ENCODE measurements at places on chromosomes 12 and 14.

DNA sequence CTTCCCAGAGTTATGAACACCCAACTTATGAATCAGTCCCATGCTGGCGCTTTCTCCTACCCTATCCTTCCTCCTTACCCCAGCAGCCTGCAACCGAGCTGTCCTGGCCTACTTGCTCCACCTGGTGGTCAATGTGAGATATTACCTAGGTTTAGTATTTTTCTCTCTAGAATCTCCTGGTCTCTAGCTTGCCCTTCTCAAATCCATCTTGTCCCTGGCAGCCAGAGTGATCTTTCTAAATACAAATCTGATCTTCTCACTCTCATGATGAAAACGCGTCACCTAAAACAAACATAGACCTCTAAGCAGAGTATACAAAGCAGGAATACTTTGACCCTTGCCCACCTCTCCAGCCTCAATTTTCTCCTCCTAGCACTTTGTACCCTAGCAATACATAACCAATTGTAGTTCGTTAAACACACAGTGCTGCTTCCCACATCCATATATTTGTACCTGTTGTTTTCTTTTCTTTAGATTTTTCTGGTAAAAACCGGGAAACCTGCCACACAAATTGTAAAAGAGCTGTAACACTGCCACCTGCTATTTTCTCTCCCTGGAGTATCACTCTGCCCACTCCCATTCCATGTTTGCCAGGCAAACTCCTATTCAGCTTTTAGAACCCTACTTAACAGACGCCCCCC lies 20.0 kb upstream of the TCP11L2 start:
- DNase-seq, result peak; percentile 79

- no peak for DNase-seq
Observed at GRCh38 chr12:52181746-52182145, 10.1 kb downstream of the KRT80 start.

- DNase-seq, result peak; percentile 43
Observed at GRCh38 chr12:11769723-11770514, 120.4 kb downstream of the ETV6 start.

- no peak for DNase-seq
Observed at GRCh38 chr14:43464968-43465367, 1042.1 kb downstream of the FSCB start.

DNA sequence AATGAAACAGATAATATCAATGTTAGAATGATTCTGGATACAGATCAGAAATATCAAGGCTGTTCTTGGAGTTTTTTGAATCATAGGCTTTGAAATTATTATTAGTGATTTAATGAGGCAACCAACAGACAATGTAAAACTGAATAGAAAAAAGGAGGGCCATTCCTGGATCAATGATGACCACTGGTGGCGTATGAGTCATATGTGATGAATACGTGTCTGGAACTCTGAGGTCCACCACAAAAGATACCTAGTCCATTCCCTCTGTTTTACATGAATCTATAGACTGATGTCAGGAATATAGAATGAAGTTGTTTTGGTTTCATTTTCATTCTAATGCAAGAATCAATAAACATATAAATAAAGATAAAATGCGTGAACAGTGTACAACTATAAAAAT lies 78.3 kb upstream of the RTL1 start:
- no peak for DNase-seq

DNA sequence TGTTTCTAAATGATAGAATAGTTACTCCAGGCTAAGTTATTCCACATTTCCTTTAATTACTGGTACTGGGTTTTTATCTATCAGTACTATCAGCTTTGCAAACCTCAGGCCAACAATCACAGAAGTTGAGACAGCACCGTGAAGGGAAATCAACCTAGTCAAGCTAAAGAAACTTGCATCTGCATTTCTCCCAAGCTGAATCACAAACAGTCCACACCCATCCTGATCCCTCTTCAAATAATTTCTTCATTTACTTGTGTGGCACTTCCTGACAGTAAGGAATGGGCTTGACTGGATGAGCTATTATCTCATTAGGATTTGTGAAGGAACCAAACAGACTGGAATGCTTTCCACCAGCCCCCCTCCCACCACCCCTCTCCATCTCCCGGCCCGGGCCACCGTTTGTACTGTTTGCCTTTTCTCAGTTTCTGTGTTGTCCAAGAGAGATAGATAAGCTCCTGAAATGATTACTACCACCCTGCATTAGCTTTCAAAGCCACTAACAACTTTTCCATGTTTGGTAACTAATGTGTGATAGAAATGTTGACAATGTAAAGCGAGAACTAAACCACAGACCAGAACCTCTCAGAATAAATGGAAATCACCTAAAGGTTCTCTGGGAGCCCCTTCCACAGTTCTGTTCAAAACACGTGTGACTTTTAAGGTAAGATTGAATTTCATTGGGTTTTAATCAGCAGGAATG lies 236.3 kb downstream of the SLC25A21 start:
- no peak for DNase-seq

GRCh38 chr12:131101006-131101405 lies 147.3 kb downstream of the ADGRD1 start:
- no peak for DNase-seq

- peak; percentile 0 for DNase-seq
Observed at GRCh38 chr14:42222924-42223471, 616.3 kb downstream of the LRFN5 start.

- no peak for DNase-seq
Observed at GRCh38 chr14:54856152-54856551, 46.5 kb downstream of the GCH1 start.
